Metanephros (tissue), 2 donors: ENCODE measurements at places on chromosomes 12 and 14. TPM values are rescaled to one million over a fixed set of nuclear protein-coding genes. Genes with fewer than 3 reads are reported as not detected.

ANO2 gene
- 4.9 TPM for total RNA-seq

OTX2 gene
- total RNA-seq: 0.23 TPM

KLRC2 gene
- total RNA-seq: not detected

GON7 gene
- total RNA-seq: 16.0 TPM

GSC gene
- 1.7 TPM for total RNA-seq

SALL2 gene
- 19.8 TPM for total RNA-seq

POTEM gene
- not detected for total RNA-seq

FAM222A gene
- total RNA-seq: 5.0 TPM

TARBP2 gene
- 32.9 TPM for total RNA-seq

KITLG gene
- 30.9 TPM for total RNA-seq

BHLHE41 gene
- total RNA-seq: 1.8 TPM

RASSF8 gene
- total RNA-seq: 46.0 TPM

AQP2 gene
- 339 TPM for total RNA-seq

PIP4P1 gene
- 26.3 TPM for total RNA-seq

NRDE2 gene
- total RNA-seq: 22.1 TPM

B4GALNT1 gene
- 1.3 TPM for total RNA-seq

SINHCAF gene
- total RNA-seq: 76.7 TPM

WNT1 gene
- not detected for total RNA-seq

CCDC175 gene
- total RNA-seq: 1.5 TPM

FKBP3 gene
- 35.0 TPM for total RNA-seq

TMPRSS12 gene
- total RNA-seq: not detected
